CD4-positive, alpha-beta T cell (primary cell): ENCODE measurements at places on chromosomes 12 and 14. TPM values are rescaled to one million over a fixed set of nuclear protein-coding genes. Genes with fewer than 3 reads are reported as not detected.

ZC2HC1C gene
- 0.22 TPM for total RNA-seq

KRT75 gene
- not detected for total RNA-seq

OR4K1 gene
- not detected for total RNA-seq

CDH24 gene
- 3.3 TPM for total RNA-seq

RHEBL1 gene
- 6.0 TPM for total RNA-seq

DNA sequence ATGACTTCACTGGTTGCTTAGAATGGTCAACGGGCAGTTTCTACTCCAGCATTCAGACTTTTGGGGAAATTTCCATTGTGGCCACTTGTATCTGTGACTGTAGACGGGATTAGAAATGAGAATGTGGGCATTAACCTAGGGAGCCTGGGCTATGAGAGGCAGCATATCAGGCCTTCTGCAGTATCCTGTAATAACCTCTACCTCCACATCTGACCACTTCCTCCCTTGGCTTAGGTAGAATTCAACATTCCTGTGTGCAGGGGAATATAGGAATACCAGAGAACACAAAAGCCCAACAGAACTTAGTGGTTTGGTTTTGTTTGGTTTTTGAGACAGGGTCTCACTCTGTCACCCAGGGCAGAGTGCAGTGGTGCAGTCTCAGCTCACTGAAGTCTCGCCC lies 76.4 kb upstream of the HOXC13 start:
- H3K4me1 ChIP-seq: no peaks in the 10 kb centered on the region
- H3K27ac ChIP-seq: no peak overlapping the region
- H3K27me3 ChIP-seq: peaks cover 29% of the 10 kb centered on the region
- DNase-seq: no peak

GRCh38 chr14:31560759-31561154 lies 447 bp upstream of the NUBPL start:
- peak overlapping the region; percentile 80 for H3K27ac ChIP-seq
- H3K4me1 ChIP-seq: no peaks in the 10 kb centered on the region
- peaks cover 4% of the 10 kb centered on the region for H3K27me3 ChIP-seq
- H3K4me3 ChIP-seq: peak overlapping the region; percentile 84

GRCh38 chr12:123264642-123265041 lies 7.0 kb downstream of the CDK2AP1 start:
- no peak for DNase-seq
- no peak overlapping the region for H3K4me3 ChIP-seq
- no peaks in the 10 kb centered on the region for H3K27me3 ChIP-seq
- peaks cover 17% of the 10 kb centered on the region for H3K4me1 ChIP-seq

GRCh38 chr12:92175961-92176360 lies 30.3 kb upstream of the BTG1 start:
- no peak overlapping the region for H3K4me3 ChIP-seq
- H3K36me3 ChIP-seq: no peaks in the 10 kb centered on the region
- H3K27me3 ChIP-seq: no peaks in the 10 kb centered on the region
- no peak overlapping the region for H3K27ac ChIP-seq
- peaks cover 5% of the 10 kb centered on the region for H3K4me1 ChIP-seq

DNA sequence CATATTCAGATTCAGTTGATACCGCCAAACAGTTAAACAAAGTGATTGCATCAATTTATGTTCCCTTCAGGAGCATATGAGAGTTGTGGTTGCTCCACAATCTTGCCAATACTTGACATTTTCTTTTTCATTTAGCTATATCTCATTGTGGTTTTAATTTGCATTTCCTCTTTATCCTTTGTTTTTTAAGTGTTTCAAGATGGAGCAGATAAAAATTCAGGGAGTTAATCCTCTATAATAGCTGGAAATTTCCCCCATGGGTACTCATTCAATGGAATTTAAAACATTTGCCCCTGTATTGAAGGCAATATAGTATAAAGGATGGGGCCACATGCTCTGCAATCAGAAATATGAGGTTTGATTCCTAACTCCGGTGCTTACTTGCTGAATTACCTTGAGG lies 1.1 kb upstream of the EXD2 start:
- no peaks in the 10 kb centered on the region for H3K36me3 ChIP-seq
- H3K4me3 ChIP-seq: no peak overlapping the region
- no peak for DNase-seq
- H3K27ac ChIP-seq: no peak overlapping the region

DNA sequence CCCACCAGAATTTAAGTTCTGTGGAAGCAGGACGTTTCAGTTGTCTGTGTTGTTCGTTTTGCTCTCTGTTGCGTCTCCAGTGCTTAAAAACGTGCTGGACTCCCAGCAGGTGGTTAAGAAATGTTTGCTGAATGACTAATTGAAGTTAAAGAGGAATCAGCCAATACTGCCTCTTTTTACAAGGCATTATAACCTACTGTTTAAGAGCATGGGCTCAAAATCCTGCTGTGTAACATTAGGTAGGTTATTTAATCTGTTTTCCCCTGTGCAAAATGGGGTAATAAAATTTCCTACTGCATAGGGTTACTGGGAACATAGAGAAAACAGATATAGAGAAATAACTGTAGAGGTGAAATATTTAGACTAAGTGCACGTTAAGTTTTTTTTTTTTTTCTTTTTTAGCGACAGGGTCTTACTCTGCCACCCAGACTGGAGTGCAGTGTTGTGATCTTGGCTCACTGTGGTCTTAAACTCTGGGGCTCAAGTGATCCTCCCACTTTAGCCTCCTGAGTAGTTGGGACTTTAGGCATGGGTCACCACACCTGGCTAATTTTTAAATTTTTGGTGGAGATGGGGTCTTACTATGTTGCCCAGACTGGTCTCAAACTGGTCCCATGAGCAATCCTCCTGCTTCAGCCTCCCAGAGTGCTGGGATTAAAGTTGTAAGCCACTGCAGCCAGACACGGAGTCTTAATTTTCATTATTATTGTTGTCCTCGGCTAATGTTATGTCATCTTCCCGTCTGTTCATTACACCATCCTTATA lies 139.4 kb upstream of the PRICKLE1 start:
- H3K27me3 ChIP-seq: no peaks in the 10 kb centered on the region
- H3K36me3 ChIP-seq: no peaks in the 10 kb centered on the region
- no peaks in the 10 kb centered on the region for H3K4me1 ChIP-seq
- no peak overlapping the region for H3K4me3 ChIP-seq
- no peak for DNase-seq

DNA sequence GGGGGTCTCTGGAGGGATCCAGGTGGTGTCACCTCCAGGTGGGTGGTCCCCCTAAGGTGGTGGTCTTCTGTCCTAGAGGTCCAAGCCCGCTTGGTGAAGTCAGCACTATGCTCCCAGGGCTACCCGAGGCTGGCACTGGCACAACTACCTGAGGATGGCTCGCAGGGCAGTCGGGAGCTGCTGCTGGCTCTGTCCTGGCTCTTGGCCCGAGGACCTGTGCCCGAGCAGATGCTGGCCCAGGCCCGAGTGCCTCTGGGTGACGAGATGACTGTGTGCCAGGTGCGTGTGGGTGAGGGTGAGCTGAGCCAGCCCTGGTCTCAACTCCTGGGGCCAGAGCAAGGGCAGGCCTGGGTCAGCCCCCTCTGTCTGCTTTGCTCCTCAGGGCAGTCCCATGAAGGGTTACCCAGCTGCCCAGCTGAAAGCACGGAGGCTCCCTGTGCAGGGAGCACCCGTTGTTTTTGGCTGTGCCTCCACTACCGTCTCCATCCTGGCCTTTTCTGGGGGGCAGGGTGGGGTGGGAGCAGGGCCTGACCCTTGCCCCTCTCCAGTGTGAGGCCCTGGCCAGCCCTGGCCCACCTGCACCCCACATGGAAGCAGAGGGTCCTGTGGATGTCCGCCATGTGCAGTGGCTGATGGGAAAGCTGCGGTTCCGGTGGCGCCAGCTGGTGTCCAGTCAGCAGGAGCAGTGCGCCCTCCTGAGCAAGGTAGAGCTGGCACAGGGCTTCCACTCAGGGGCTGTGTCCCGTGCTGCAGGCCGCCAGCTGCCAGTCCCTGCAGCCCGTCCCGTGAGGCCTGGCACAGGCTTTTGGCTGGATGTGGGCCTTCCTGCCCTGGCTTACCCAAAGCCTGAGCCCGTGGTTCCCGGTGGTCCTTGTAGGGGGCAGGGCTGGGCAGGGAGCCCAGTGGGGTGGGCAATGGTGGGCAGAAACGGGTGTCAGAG lies 1.3 kb downstream of the TEDC1 start:
- H3K27me3 ChIP-seq: no peaks in the 10 kb centered on the region
- peak overlapping the region; percentile 95 for H3K27ac ChIP-seq
- peaks cover 40% of the 10 kb centered on the region for H3K4me1 ChIP-seq
- DNase-seq: no peak

DNA sequence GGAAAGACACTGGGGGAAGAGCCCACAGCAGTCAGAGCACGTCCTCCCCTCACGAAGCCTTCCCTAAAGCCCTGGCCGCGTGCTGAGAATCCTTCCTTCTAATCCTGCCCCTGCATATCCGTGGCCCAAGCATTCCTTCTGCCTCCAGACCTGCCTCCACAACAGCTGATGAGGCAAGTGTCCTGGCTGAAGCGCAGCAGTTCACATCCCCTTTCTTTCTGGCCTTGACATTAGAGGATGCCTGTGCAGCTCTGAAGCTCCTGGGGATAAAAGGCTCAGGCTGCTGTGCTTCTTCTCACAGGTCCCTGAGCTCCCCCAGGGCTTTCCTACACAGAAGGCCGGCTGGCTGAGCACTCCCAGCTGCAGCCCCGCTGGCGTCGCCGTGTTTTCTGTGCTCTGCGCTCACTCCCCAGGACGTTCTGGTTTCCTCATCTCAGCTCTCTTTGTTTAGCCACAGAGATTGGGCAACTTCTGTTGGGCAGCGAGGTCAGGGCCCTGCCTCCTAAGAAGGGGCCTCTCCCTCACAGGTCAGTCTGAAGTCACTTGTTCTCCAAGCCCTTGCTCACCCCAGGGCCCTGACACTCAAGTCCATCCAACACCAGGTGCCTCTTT lies 45.8 kb downstream of the NINJ2 start:
- no peaks in the 10 kb centered on the region for H3K36me3 ChIP-seq
- no peak overlapping the region for H3K4me3 ChIP-seq
- no peaks in the 10 kb centered on the region for H3K27me3 ChIP-seq
- peaks cover 35% of the 10 kb centered on the region for H3K4me1 ChIP-seq

DNA sequence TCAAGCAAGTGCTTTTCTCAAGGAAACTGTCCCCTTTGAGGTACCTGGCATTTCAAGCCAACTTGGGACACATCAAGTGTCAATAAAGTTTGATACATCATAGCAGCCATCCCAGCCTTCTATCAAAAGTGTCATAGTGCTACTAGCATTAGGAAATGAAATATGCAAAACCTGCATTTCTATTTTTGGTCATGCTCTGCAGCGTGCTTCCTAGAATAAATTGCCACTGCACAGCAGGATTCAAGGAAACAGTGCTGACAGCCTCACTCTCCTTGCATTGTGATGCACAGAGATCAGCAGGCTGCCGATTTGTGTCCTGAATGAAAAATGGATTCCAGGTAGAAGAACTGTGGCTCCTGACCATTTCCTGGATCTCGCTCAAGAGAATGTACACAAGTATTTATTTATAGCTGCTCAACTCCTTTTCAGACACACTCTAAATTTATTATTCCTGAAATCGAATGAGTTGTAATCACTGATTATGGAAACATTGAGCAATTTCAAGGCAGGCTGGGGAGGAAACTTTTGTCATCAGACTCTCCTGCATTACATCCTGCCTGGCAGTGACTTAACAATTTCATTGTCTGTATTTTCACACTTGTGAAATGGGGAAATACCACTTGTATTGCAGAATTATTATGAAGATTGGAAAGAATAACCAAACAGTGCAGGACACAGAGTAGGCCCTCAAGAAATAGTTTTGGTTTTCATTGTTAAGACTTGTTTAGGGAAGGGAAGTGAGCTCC lies 120.9 kb downstream of the SLC38A6 start:
- no peak overlapping the region for H3K27ac ChIP-seq
- H3K27me3 ChIP-seq: no peaks in the 10 kb centered on the region
- H3K36me3 ChIP-seq: no peaks in the 10 kb centered on the region
- peaks cover 4% of the 10 kb centered on the region for H3K4me1 ChIP-seq
- peak; percentile 37 for DNase-seq

- H3K27ac ChIP-seq: no peak overlapping the region
- no peak for DNase-seq
- H3K4me1 ChIP-seq: no peaks in the 10 kb centered on the region
- H3K27me3 ChIP-seq: no peaks in the 10 kb centered on the region
These were observed 15.2 kb upstream of the PRKAG1 start for GRCh38 chr12:49033611-49034285.

DNA sequence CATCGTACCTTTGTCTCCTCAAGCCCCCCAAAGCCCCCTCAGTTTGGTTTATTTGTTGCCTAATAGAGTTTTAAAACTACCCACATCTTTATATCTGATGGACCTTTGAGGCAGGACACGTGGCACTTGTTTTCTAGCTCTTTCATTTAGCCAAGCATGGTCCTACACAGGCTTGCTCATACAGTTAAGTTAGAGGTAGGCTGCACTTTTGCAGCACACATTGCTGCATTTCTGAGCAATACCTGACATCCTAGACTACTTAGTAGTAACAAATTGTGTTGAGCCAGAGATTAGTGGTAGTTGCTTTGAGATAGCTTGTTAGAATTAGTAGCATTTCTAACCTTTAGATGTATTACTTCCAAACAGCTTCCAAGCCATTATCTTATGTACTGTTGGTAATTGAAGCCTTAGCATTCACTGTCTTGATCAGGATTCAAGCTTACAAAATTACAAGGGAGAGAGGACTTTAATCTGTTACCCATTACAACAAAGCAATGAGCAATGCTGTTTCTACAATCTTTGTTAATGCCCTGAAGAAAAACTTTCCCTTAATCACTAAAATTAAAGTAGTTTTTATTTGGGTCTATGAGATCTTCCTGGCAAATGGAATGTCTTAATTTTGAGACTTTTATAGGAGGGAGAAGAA lies 96.6 kb downstream of the WNK1 start:
- peaks cover 28% of the 10 kb centered on the region for H3K36me3 ChIP-seq
- peaks cover 3% of the 10 kb centered on the region for H3K4me1 ChIP-seq
- no peak overlapping the region for H3K27ac ChIP-seq
- no peak overlapping the region for H3K4me3 ChIP-seq

GRCh38 chr12:109466821-109467220 lies 10.3 kb downstream of the KCTD10 start:
- no peak for DNase-seq
- peaks cover 29% of the 10 kb centered on the region for H3K4me1 ChIP-seq
- no peak overlapping the region for H3K4me3 ChIP-seq
- peaks cover 53% of the 10 kb centered on the region for H3K36me3 ChIP-seq

DNA sequence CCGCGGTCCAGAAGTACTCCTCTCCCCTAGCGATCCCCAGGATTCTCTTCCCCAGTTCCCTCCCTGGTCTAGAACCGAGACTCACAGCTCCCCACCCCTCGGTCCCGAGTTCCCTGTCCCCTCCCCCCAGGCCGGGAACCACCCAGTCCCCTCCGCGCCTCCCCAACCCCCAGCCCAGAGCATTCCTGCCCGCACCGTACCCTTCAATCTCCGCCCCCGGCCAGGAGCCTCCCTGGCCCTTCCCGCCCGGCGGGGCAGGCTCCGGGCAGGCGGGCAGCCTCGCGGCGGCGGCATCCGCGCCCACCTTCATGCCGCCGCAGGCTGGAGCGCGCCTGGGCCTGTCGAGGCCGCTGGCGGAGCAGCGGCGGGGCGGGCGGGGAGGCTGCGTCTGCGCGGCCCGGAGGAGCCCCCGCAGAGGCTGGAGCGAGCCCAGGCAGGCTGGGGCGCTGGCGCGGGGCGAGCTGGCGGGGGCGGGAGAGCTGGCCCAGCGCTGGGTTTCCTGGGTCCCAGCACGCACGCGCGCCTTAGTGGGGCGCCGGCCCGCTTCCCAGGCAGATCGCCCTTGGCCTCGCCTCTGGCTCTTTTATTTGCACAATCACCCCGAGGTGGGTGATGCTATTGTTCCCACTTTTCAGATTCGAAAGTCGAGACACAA lies 22.2 kb upstream of the GPR132 start:
- H3K27me3 ChIP-seq: peaks cover 5% of the 10 kb centered on the region
- H3K4me1 ChIP-seq: peaks cover 40% of the 10 kb centered on the region
- no peaks in the 10 kb centered on the region for H3K36me3 ChIP-seq
- DNase-seq: peak; percentile 15
- no peak overlapping the region for H3K27ac ChIP-seq

GRCh38 chr12:63889721-63890509 lies 45.4 kb downstream of the SRGAP1 start:
- no peak overlapping the region for H3K4me3 ChIP-seq
- no peak for DNase-seq
- H3K27me3 ChIP-seq: peaks cover 5% of the 10 kb centered on the region
- H3K4me1 ChIP-seq: no peaks in the 10 kb centered on the region
- H3K27ac ChIP-seq: no peak overlapping the region
